Fibroblast of villous mesenchyme (primary cell): ENCODE measurements at places on chromosomes 12 and 14. TPM values are rescaled to one million over a fixed set of nuclear protein-coding genes. Genes with fewer than 3 reads are reported as not detected.

GRCh38 chr14:22850944-22851764, 14.8 kb downstream of the MMP14 start:
- DNase-seq: peak; percentile 90

DNA sequence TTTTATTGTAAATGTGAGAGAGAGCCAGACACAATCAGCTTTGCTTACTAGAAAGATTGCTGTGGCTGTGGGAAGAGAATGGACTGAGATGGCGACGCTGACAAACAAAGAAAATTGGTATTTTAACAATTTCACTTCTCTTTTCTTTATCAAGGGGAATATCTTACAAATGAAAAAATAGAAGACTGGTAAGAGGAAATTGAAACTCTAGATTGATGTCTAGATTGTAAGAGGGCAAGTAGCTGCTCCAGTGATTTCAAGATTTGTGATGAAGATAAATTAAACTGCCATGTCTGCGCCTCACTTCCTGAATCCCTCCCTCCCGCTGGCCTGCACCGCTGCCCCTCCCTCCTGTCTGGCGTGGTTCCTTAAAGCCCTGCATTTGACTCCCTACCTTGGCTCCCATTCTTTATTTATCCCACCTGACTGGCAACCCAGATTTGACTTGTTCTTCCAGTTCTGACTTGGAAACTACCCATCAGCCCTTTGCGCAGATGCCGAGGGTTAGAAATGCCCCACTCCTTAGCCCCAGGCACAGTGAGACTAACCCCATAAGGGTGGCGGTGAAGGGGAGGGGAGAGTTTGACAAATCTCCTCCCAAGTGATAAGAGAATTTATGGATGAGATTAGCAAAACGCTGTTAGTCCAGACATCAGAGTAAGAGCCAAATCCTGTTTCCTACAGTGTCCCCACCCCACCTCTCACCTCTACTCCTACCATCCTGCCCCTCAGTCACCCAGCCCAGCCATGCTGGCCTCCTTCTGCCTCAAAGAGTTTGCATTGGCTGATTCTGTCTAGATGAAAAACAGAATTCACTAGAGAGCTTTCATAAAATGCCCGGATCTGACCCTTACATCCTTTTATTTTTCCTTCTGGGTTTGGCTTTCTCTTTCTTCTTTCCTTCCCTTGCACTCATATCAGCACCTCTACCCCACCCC, 125.3 kb upstream of the ATF7IP start:
- DNase-seq: no peak

DNA sequence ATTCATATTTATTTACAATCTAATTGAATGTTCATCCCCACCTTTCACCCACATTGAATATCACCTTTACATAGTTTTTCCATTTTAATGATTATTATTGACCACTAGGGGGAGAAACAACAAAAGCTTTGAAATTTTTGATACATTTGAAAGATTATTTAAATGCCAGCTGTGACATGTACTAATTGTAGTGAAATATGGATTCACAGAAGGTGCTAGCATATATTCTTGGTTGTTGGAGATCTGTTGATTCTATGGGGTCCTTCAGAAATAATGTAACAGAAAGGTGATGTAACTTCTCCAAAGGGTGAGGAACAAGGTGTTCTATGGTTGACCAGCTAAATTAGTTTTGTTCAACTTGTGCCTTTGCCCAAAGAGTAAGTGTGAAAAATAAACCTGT, 22.4 kb upstream of the GPR33 start:
- peak; percentile 18 for DNase-seq

GRCh38 chr14:97873291-97873690, 1076.1 kb downstream of the VRK1 start:
- DNase-seq: no peak

DNA sequence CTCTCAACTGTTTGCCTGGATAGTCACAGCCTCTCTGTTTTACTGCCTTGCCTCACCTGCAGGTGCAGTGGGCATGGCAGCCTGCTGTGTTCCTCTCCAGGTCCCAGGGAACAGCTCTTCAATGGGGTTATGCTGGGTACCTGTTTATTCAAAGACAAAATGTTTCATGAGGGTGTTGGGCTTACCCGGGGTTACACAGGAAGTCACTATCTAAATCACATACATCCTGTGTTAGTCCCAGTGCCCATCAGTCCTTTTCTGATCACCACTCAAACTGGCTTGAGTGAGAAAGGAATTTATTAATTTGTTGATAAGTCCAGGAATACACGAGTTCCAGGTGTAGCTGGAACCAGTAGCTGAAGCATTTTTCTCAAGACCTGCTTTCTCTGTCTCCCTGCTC, 1503.6 kb upstream of the TMEM132C start:
- no peak for DNase-seq

GRCh38 chr12:75666126-75666938, 154.9 kb upstream of the KRR1 start:
- peak; percentile 53 for DNase-seq

- DNase-seq: peak; percentile 77
Observed at GRCh38 chr12:115149685-115150378, 465.9 kb upstream of the TBX3 start.

DNA sequence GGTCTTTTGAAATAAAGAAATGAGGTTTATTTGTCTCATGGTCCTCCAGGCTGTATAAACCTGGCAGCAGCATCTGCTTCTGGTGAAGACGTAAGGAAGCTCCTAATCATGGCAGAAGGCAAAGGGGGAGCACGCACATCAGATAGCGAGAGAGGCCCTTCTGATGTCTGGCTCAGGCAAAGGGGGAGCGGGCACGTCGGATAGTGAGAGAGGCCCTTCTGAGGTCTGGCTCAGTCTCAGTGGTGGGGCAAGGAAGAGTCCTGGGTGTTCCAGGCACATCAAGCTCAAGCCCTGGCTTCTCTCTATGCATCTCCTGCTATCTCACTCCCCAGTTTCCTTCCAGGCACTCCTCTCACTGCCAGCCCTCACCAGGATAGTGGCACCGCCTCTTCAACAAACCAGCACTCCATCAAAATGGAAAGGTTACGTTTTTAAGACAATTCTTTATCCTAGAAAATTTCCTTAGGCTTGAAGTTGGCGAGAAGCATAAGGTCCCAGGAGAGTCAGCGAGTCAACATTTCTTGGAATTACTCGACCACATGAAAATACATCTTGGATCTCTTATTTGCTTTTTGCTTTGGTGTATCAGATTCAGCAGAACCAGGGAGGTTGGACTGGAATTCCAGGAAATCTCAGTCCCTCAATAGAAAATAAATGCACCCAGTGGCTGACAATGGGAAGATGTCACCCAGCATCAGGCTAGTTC, 189.6 kb upstream of the TMEM132C start:
- no peak for DNase-seq

- no peak for DNase-seq
Observed at GRCh38 chr12:462936-463705, 3.4 kb downstream of the B4GALNT3 start.

GRCh38 chr12:83210933-83211332, 524.2 kb downstream of the TMTC2 start:
- no peak for DNase-seq

DNA sequence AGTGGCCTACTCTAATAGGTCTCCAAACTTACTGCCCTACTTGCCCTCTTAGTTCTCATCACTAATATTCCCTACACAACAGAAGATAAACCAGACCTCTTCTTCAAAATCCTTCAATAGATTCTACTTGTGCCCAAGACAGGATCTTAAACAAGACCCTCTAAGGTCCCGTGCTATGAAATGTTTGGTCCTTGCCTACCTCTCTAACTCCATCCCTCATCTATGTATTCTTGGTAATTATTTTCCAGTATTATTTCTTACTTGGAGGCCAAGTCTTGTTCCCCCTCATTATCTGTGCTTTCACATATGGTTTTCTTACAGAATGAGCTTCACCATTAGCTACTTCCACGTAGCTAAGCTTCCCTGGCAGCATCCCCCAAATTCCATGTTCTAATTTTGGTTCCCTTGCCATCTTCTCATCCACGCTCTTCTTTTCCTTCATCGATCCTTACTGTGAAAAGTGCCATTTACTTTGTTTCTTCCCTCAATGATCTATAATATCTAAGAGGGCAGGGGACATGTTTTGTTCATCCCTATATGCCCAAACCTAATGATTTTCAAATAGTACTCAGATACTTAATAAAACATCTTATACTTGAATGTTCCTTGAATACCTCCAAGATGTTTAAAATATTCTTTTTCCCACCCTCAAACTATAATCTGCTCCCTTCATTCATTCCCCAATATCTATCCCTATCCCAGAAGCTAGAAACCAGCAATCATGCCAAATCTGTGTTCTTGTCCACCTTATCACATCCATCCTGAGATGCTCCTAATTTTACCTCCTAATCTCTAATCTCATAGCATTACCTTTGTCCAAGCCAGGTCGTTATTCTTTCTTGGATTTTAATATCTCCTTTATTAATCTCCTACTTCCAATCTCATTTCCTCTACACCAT, 10.1 kb downstream of the HNRNPC start:
- no peak for DNase-seq

GRCh38 chr14:20002319-20002718, 356 bp downstream of the OR4Q2 start:
- DNase-seq: no peak

The TNFAIP2 gene
- total RNA-seq: 122 and 240 TPM in 2 replicates

The KCNA5 gene
- total RNA-seq: not detected in 2 replicates

The CLEC7A gene
- under 0.01 TPM in 1 of 2 replicates, not detected in the other for total RNA-seq

The SBNO1 gene
- total RNA-seq: 26.7 and 41.0 TPM in 2 replicates
